ENCODE measurements at places on chromosomes 3 and 15. TPM values are rescaled to one million over a fixed set of nuclear protein-coding genes. Genes with fewer than 3 reads are reported as not detected.
A peak's percentile ranks its signal among the peaks of the same experiment; 100 is the strongest.

Gene ATP13A3
- total RNA-seq: 95.1 TPM

Gene TMEM207
- 0.21 TPM for total RNA-seq

Gene HYAL1
- total RNA-seq: 1.1 TPM

Gene OR5H6
- total RNA-seq: not detected

- no peak for DNase-seq
These were observed 279.2 kb downstream of the LSAMP start for GRCh38 chr3:116166121-116166520.

DNA sequence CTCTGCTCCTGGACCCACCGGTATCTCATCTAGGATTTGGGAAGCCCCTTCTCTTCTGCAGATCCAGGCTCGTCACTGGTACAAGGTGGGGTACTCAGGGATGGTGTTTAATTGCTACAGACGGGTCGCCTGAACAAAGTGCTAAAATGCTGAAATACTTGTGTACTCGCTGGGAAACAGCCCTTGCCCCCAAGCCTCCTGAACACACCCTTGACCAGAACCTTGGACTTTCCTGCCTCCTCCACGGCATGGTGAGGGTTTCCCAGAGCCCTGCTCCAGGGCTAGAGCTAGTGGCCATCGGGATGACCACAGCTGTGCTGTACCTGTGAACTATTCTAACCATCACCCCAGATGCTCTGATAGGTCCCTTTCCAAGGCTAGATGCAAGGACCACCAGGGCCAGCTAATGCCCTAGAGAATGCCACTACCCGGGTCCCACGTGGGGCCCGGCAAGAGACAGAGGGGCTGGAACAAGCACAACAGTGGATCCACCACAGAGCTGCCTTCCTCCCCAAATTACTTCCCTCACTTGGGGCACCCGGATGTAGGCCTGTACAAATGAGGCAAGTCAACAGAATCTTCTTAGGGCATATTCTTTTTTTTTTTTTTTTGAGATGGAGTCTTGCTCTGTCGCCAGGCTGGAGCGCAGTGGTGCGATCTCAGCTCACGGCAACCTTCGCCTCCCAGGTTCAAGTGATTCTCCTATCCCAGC is 267.3 kb downstream of the FOXP1 start:
- no peak for DNase-seq

DNA sequence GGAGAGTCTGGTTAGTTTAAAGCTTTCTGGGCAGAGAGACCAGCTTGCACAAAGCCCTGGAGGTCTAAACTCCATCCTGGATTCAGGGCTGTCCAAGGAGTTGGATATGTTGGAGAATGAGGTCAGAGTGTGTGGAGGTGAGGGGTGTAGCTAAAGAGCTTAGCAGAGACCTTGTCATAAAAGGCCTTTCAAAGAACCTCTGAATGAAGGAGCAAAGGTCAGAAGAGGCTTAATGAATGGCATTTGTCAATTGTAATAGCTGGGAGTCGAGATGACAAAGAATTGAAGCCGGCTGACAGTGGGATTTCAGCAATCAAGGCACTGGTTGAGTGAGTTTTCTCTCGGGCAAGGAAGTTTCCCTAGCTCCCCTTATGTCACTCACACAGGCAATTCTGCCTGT is 202.6 kb downstream of the PDCD6IP start:
- no peak for DNase-seq

GRCh38 chr3:134294302-134295280 is 43.9 kb upstream of the RYK start:
- peak; percentile 21 for DNase-seq
